ENCODE measurements at places on chromosomes 5 and 9. TPM values are rescaled to one million over a fixed set of nuclear protein-coding genes. Genes with fewer than 3 reads are reported as not detected.
A peak's percentile ranks its signal among the peaks of the same experiment; 100 is the strongest.

Gene PHF24
- total RNA-seq, result not detected

DNA sequence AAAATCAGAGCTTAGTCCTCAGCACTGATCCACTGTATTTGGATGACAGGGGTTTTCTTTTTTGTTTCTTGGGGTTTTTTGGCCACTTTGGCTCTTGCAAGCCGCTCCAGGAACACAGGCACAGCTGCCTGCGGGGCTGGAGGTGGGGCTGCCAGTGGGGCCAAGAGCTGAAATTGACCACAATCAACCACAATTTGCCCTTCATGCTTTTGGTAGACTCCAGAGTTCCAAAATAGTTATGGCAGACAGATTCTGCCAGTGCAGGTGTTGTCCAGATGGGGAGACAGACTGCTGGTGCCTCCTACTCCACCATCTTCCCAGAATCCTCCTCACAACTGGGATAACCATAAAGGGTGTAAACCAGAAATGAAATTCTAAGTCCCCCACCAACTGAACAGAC is 36.5 kb downstream of the PLEKHG4B start:
- DNase-seq, result no peak

Gene SLC34A3
- total RNA-seq, result not detected

GRCh38 chr5:147892696-147893296 is 13.5 kb downstream of the C5orf46 start:
- DNase-seq, result no peak

Gene SEMA6A
- total RNA-seq, result not detected

- DNase-seq, result no peak
Measured at GRCh38 chr9:135615666-135616618, 23.4 kb downstream of the GLT6D1 start.

Gene CCDC171
- 2.8 TPM for total RNA-seq

GRCh38 chr9:75909776-75910175 is 19.3 kb downstream of the PCSK5 start:
- DNase-seq, result no peak

Gene NTRK2
- total RNA-seq, result not detected

DNA sequence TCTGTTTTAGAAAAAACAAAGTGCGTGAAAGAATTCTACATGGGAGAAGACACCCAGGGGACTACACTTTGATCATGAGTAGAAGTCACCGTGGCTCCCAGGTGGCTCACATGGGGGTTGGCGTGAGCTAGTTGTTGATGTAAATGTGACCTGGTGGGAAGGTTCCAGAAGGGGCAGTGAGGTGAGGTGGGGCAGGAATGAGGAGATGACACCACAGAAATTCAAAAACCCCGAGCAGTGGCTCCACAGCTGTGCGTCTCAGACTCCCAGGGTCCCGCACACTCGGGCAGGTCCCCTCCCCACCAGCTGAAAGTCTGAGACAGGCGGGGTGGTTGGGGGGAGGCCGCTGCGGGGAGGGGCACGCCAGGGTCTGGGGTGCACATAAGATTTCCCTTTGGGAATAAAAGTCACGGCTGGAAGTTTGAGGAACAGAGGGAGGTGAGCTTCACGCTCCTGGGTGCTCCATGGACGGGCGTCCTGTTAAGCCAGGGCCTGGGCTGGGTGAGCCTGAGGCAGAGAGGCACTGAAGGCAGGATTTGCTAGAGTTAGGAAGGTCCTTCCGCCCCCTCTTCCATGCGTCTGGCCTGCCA is 29.9 kb downstream of the GLT6D1 start:
- DNase-seq, result no peak

- no peak for DNase-seq
Measured at GRCh38 chr9:87729246-87729645, 3.3 kb downstream of the CTSL start.

- no peak for DNase-seq
Measured at GRCh38 chr9:21507483-21507790, 25.3 kb upstream of the IFNE start.

DNA sequence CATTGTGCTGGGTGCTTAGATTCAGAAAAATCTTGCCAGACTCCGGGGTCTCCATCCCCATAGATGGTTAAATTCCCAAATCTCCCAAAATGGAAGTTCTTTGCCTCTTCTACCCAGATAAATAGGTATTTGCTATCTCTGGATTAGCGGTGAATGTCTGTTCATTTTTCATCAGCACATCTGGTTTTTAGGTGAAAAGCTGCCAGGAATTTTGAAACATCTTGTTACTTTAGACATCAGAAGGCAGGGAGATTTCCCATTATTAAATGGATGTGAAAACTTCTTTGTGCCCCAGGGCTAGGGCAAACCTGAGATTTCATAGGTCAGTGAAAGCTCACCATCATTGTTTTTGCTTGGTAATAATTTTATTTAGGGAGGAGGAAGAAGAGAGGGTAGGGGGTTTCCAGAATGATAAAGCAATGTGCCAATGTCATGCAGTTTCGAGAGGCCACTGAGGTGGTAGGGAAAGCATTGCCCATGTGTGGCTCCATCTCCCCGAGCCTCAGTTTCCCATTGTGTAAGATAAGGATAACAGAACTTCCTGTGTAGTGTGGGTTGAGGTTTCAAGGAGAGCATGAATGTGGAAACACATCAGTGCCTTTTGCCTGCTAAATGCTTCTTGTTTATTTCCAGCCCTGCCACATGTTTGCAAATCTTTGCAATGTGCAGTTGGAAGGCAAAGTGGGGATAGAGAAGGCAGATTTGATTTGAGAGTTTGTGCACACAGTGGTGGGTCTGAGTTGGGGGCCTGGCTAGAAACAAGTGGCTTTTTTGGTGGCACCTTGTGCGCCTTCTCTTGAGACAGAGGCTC is 147.2 kb upstream of the KLF4 start:
- DNase-seq, result no peak

DNA sequence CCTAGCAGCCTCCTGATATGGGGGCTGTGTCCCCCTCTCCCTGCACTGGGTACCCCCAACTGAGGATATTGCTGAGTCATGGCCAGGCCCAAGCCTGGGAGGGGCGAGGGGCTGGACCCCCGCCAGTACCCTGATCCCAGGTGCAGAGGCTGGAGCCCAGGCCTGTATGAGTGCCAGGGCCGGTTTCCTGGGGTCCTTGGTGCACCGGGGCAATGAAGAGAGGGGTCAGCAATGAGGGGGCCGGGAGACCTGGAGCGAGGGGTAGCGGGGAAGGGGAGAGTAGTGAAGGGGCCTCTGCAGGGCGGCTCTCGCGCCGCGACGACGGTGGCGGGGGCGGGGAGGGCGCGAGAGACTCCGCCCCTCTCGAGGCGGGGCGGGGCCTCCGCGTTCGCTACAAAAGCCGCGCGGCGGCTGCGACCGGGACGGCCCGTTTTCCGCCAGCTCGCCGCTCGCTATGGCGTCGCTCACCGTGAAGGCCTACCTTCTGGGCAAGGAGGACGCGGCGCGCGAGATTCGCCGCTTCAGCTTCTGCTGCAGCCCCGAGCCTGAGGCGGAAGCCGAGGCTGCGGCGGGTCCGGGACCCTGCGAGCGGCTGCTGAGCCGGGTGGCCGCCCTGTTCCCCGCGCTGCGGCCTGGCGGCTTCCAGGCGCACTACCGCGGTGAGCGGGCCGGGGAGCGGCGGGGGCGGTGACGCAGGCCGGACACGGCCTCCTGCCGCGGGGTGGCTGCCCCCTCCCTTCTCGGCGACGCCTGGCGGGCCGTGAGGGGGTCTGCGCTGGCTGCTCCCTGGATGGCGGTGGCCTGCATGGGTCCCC is at the start of gene SQSTM1:
Gene SQSTM1 (plus strand): TSS at position 423 of the 815 bp plus-strand sequence. CDS start 32 bp downstream, at position 455.
- peak; percentile 84 for DNase-seq

Gene TLE1
- total RNA-seq, result 0.46 TPM

GRCh38 chr5:17406423-17406838 is 91.6 kb upstream of the TAF11L2 start:
- DNase-seq, result no peak

DNA sequence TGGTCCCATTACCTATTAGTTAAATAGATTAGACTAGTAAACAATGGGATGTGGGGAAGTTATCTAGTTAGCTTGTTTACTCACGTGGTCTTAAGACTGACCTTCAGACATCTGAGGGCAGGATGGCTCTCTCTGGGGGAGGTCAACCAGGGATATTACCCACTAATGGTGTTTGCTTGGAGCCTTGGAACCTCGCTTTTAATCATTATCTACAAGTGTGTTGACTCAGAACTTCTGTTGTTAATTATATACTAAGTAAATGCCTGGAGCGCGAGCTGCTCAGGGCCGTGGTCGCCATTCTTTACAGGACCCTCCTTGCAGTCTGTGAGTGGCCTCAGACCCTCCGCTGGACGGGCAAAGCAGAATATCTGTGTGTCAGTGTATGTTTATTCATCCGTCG is 48.5 kb upstream of the ZNF354A start:
- DNase-seq, result no peak

DNA sequence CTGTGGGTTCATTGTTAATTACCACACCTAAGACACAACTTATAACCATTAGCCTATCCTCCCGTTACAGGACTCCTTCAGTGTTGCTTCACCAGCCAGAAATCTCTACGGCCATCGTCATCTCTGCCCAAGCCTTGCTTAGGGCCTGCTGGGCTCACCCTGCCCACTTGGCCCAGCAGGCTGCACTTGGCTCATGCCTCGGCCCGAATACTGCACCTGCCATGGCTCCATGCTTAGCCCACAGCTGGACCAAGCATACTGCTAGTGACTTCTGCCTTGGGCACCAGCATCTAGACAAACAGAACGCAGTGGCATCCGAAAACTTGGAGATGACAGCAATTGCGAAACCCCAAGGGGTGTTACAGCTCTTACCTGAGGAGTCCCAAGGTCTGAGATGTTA is 2336.0 kb upstream of the ACO1 start:
- no peak for DNase-seq

DNA sequence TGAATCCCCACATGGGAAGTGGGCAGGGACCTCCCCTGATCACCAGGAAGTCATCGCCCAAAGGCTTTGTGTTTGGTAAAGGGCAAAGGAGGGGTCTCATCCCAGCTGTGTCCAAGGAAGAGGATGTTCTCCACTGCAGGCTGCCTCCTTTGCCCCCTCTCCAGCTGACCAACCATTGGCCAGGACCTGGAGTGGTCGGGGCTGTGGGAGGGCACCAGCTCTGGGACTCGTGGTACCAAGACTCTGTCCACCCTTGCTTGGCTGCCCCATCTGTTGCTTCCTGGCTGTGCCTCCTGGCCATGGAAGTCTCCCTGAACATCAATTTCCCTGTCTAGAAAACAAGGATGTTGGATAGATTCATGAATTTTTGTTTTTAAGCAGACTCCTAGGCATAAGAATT is 34.1 kb downstream of the COL15A1 start:
- no peak for DNase-seq

Gene SLC6A3
- total RNA-seq, result not detected

- DNase-seq, result no peak
Measured at GRCh38 chr5:173998531-173998930, 9.6 kb downstream of the C5orf47 start.

- no peak for DNase-seq
Measured at GRCh38 chr5:168681556-168682183, 102.5 kb upstream of the PANK3 start.

DNA sequence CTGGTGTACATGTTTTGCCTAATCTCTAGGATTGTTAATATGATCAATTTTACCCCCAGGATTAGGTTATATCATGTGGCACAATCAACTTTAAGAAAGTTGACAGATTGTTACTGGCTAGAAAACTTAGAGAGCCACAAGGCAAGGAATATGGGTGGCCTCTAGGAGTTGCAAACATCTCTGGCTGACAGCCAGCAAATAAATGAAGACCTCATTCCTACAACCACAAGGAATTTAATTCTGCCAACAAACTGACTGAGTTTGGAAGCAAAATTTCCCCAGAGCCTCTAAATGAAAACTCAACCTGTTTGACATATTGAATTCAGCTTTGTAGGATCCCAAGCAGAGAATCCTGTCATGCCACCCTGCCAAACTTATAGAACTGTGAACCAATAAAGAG is 196.4 kb upstream of the PTGER4 start:
- DNase-seq, result no peak

Gene KCNV2
- total RNA-seq, result not detected

Gene PAEP
- not detected for total RNA-seq

DNA sequence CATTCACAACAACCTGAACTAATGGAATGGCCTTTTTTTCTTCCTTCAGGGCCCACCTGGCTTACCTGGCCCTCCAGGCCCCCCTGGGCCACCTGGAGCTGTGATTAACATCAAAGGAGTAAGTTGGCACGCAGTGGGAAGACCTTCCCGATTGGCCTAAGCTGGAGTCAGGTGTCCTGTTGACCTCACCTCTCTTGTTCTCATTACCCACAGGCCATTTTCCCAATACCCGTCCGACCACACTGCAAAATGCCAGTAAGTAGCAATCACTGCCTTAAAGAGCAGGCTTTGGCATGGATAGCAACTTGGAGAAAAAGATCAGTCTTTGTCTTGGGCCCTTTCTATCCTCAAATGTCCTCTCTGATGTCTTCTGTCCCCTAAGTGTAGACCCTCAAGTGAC is 55.3 kb upstream of the TGFBR1 start:
- no peak for DNase-seq

Gene SETX
- total RNA-seq, result 52.0 TPM

Gene CSF1R
- total RNA-seq, result 0.36 TPM

GRCh38 chr5:143759396-143760130 is 52.4 kb upstream of the HMHB1 start:
- DNase-seq, result no peak

DNA sequence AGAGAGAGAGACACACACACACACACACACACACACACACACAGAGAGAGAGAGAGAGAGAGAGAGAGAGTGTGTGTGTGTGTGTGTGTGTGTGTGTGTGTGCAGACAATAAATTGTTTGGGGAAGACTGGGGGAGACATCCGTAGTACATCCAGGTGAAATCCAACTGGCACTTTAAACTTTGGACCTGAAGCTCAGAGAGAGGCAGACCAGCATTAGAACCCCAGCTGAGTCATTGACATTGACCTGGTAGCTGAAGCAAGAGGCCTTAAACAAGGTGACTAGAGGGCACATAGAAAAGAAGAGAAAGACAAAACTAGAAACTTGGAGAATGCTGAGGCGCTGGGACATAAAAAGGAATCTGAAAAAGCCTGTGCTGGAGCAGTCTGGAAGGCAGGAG is 251.5 kb downstream of the CRB2 start:
- DNase-seq, result no peak

DNA sequence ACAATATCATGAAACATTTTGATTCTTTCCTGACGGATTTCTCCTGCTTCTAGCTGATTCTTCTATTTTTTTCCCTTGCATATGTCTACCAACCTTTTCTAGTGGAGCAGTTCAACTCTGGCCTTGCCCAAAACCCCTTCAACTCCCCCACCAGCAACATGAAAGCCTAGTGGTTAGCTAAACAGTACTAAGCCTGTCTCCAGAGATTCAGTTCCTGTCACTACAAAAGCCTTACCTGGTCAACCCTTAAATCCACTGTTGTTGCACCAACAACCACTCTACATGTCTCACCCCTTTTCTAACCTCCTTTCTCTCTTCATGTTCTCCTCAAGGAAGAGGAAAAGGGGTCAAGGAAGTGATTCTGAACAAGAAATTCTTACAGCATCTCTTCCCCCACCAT is 74.8 kb upstream of the PIK3R1 start:
- no peak for DNase-seq

All from naive thymus-derived CD4-positive, alpha-beta T cell (primary cell).